ENCODE measurements at places on chromosomes 6 and 20.

DNA sequence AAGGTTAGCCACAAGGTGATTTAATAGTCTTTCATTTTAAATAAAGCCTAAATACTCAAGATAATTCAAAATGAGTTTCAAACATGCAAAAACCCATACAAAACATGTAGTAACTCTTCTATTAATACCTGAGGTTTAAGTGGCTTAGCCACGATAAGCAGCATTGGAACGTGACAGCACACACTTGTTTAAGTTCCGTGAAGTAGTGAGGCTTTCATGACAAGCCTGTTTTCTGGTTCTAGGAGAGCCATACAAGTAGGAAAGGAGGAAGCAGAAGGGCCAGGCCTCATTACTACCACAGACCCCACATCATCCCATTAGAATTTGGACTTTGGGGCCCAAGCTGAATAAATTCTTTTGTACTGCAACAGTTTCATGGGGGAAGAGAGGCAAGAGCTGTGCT lies 54.3 kb upstream of the PRND start:
- no peak for DNase-seq

GRCh38 chr6:158168040-158168289 lies at the start of gene SERAC1:
TSS of gene SERAC1 (minus strand) at chr6:158168262. CDS start at chr6:158158363, 9,899 bp downstream.
- no peak for DNase-seq

GRCh38 chr20:60652615-60653014 lies 599.4 kb upstream of the CDH4 start:
- DNase-seq, result no peak

DNA sequence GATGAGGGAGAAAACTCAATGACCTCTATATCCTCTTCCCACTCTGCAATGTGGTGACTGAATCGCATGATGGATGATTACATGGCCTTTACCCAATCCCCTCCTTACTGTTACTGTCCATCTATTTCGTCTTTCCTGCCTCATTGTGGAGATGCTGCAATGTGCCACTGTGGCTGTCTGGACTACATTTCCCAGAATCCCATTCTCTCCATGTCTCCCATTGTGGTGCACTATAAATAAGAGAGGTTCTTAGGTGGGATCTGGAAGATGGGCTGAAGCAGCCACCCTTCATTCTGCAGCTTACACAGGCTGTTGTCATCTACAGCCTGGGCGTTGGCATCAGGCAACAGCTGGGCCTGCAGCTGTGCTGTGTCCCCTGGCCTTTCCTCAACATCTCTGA lies 233.6 kb downstream of the PRKN start:
- no peak for DNase-seq

DNA sequence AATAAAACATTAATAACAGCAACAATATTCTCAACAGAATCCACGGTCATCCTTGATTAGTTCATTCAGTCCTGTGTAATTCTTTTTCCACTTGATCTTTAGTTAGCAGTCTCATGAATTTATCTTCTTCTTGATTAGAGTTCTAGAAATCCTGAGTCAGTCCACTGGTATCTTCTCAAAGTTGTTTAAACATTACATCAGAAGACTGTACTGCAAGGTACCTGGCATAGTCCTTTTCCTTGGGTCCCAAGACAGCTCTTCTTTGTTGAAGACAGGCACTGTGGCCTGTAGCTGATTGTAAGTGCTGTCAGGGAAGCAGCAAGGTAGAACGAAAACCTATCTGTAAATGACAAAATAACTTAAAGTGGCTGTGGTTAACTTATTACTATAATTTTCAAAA lies 11.8 kb downstream of the MAP3K4 start:
- no peak for DNase-seq

- no peak for DNase-seq
Observed at GRCh38 chr20:11118802-11119380, 445.1 kb upstream of the JAG1 start.
